Smooth muscle cell of the pulmonary artery (primary cell): ENCODE measurements at places on chromosomes 5 and 9. TPM values are rescaled to one million over a fixed set of nuclear protein-coding genes. Genes with fewer than 3 reads are reported as not detected.

RUSC2 gene
- 31.5 and 40.1 TPM in 2 replicates for total RNA-seq

ASS1 gene
- total RNA-seq: 86.8 and 138 TPM in 2 replicates

TSSK1B gene
- 0.46 and 0.50 TPM in 2 replicates for total RNA-seq

RAB14 gene
- total RNA-seq: 38.3 and 50.4 TPM in 2 replicates

CTSV gene
- total RNA-seq: 0.17 and 0.26 TPM in 2 replicates

FAM151B gene
- 6.1 and 7.4 TPM in 2 replicates for total RNA-seq

OSMR gene
- 165 and 241 TPM in 2 replicates for total RNA-seq

RANBP17 gene
- total RNA-seq: 8.7 and 12.5 TPM in 2 replicates

LCN9 gene
- total RNA-seq: not detected in 2 replicates

EIF4E1B gene
- total RNA-seq: not detected in 2 replicates
